ENCODE measurements at places on chromosomes 3 and 15.

DNA sequence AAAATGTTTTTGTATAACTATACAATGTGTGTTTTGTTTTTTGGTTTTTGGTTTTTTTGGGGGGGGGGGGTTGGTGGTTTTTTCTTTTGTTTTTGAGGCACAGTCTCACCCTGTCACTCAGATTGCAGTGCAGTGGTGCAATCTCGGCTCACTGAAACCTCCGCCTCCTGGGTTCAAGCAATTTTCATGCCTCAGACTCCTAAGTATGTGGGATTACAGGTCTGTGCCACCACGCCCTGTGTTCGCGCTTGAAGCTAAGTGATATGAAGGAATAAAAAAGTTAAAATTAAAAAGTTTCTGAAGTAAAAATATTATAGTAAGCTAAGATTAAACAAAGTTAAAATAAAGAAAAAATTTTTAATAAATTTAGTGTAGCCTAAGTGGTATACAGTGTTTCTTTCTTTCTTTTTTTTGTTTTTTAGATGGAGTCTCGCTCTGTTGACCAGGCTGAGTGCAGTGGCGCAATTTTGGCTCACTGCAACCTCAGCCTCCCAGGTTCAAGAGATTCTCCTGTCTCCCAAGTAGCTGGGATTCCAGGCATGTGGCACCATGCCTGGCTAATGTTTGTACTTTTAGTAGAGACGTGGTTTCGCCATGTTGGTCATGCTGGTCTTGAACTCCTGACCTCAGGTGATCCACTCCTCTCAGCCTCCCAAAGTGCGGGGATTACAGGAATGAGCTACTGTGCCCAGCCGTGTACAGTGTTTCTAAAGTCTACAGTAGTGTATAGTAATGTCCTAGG lies 53.9 kb upstream of the TEX55 start:
- no peak for DNase-seq

DNA sequence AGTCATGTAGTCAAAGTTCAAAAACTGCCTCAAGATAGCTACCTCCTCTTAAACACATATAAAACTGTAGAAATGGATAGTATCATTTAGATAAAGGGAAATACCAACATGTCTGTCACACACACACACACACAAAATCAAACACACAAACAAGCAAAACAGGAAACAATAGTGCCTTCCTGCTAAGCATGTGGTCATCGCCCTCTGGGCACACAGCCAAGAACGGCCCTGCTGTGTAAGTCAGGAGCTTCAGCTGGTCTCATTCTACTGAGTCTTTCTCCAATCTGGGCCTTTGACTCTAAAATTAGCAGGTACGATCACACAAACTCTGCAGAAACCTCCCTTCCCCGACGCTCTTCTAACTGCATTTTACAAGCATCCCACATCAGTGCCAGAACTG lies 272.2 kb upstream of the CHRNA7 start:
- no peak for DNase-seq

- DNase-seq, result no peak
Measured at GRCh38 chr3:134231131-134231530, 19.5 kb downstream of the RYK start.

DNA sequence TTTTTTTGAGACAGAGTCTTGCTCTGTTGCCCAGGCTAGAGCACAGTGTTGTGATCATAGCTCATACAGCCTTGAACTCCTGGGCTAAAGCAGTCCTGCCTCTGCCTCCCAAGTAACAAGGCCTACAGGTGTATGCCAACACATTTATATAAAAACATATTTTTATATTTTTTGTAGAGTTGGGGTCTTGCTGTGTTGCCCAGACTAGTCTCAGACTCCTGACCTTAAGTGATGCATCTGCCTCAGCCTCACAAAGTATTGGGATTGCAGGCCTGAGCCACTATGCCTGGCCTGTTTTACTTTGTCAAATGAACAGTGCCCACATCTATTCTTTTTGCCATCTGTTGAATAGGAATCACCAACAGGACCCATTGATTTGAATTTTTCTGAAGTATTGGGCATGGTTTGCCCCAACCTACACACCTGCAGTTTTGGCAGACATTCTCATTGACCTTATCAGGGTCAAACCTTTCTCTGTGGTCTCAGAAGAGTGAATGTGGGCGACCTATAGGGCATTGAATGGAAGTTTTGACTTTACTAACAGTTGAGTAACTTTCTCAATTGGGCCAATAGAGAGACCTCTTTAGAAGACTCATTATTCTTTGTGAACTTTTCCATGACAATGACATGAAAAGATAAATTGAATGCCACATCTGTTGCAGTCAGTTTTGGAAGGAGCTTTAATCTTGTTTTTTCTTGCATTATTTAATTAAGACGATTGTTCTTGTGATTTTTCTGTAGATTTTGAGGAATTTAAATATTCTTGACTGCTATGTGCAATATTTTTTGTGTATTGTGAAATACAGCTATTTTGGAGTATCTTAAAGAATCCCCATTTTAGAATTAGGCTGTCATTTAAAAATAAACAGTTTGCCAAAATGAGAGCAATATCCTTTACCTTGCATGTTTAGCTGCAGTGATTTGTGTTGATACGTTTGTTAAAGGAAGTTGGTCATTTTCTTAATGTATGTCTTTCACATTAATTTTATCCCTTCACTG lies 2.7 kb downstream of the IREB2 start:
- DNase-seq, result no peak

GRCh38 chr3:169769287-169770181 lies at the start of gene ACTRT3:
Gene ACTRT3, minus strand, starts transcription at chr3:169769561. Its CDS starts 41 bp downstream, at chr3:169769520.
- peak; percentile 32 for DNase-seq

- no peak for DNase-seq
Measured at GRCh38 chr15:52642386-52643361, 36.5 kb downstream of the ATOSA start.
